Ovary (tissue), 10 donors: ENCODE measurements at places on chromosomes 12 and 14. TPM values are rescaled to one million over a fixed set of nuclear protein-coding genes. Genes with fewer than 3 reads are reported as not detected.

The RITA1 gene
- 6.8 TPM for polyA plus RNA-seq

The KRR1 gene
- polyA plus RNA-seq, result 29.0 TPM

DNA sequence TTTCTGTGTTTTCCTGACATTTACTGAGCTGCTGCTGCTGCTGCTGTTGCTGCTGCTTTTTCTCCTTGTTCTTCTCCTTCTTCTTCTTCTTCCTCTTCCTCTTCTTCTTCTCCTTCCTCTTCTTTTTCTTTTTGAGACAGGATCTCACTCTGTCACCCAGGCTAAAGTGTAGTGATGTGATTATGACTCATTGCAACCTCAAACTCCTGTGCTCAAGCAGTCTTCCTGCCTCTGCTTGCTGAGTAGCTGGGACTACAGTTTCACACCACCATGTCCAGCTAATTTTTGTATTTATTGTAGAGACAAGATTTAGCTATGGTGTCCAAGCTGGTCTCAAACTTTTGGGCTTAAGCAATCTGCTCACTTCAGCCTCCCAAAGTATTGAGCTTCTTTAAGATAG, 95.8 kb downstream of the TMTC3 start:
- H3K4me1 ChIP-seq, result no peaks in the 10 kb centered on the region
- no peak overlapping the region for H3K4me3 ChIP-seq
- no peak overlapping the region for H3K27ac ChIP-seq
- no peak for DNase-seq
- no peaks in the 10 kb centered on the region for H3K36me3 ChIP-seq

The INSM2 gene
- polyA plus RNA-seq, result not detected

DNA sequence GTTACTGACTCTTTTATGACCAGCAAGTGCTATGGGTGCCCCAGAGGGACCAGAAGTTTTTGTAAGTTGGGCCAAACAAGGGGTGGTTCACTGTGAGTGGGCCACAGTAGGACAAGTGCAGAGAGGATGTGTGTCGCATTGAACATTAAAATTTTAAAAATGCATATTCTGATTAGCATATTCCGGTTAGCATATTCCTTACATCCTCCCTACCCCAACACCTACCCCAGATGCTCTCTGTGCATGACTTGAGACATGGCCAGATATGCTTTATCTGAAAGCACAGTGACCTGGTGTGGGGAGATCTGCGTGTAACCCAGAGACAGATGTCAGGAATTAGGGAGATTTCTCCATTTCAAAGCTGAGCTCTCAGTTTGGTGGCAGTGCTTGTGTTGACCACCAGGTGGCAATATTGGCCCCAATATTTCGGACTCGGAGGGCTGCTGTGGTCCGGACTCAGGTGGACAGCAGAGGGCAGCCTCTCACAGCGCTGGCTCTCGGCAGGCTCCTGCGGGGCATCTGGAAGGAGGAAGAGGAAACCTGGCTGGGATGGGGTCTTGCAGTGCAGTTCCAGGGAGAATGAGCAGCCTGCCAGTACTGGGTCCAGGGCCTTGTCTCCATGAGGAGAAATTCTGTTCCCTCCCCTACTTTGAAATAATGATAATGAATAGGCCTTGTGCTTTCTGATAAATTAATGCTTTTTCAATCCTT, 1.6 kb upstream of the CEBPE start:
- no peaks in the 10 kb centered on the region for H3K27me3 ChIP-seq
- no peak overlapping the region for H3K4me3 ChIP-seq
- no peaks in the 10 kb centered on the region for H3K36me3 ChIP-seq
- H3K4me1 ChIP-seq, result peaks cover 6% of the 10 kb centered on the region

The HOXC11 gene
- polyA plus RNA-seq, result 0.12 TPM

DNA sequence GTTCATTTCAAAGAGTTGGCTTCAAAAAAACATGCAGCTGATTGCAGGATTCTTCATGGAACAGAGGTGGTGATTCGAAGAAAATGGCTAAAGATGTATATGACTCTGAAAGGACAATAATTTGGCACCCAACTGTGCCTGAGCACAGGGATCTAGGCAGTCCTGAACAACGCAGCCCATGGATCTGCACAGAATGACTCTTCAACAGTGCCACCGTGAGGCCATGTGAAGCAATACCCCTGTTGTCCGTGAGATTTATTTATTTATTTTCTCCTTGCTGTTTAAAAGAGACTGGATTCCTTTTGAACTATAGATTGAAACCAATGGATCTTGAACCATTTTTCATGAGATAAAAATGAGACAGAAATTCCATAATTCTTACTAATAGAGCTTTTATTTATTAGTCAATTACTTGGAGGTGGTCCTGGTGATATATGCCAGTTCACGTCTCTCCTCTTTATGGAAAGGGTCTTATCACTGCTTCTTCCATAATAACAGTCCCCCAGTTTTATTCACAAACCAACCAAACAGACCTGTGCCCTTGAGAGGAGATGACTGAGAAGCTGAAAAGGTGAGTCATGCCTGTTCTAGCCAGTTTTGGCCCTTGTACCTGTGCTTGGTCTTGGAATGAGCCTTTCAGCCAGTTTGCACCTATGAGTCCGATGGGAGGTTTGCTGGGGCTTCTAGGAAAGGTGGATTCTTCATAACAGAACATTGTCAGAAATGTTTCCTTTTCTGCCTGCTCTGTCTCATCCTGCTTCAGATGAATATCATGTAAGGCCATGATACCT, 1598.3 kb downstream of the AACS start:
- H3K4me3 ChIP-seq, result no peak overlapping the region
- DNase-seq, result no peak
- H3K27me3 ChIP-seq, result no peaks in the 10 kb centered on the region

- no peaks in the 10 kb centered on the region for H3K27me3 ChIP-seq
- no peaks in the 10 kb centered on the region for H3K36me3 ChIP-seq
- H3K4me1 ChIP-seq, result no peaks in the 10 kb centered on the region
- H3K4me3 ChIP-seq, result no peak overlapping the region
- H3K27ac ChIP-seq, result no peak overlapping the region
Observed at GRCh38 chr14:62126879-62127478, 364.8 kb downstream of the SNAPC1 start.

- no peaks in the 10 kb centered on the region for H3K36me3 ChIP-seq
- H3K27me3 ChIP-seq, result no peaks in the 10 kb centered on the region
- no peak overlapping the region for H3K4me3 ChIP-seq
- no peaks in the 10 kb centered on the region for H3K4me1 ChIP-seq
- H3K27ac ChIP-seq, result no peak overlapping the region
- DNase-seq, result no peak
Observed at GRCh38 chr14:85380881-85381280, 149.1 kb upstream of the FLRT2 start.

DNA sequence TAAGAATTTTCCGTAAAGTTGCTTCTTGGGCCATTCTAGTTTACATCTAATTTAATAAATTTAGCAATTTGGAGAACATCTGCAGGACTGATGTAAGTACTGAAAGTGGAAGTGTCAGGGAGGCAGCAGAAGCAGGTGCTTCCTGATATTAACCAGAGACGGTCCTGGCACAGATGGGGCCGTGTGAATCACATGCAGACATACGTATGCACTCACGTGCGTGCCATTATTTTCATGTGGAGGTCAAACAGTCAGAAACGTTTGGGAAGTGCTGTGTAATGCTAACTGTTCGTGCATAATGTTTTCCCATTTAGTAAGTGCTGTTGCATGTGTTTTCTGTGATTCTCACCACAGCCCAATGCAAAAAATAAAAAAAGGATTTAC, 87.8 kb upstream of the DYNC1H1 start:
- H3K36me3 ChIP-seq, result no peaks in the 10 kb centered on the region
- no peak overlapping the region for H3K27ac ChIP-seq
- H3K4me1 ChIP-seq, result peaks cover 6% of the 10 kb centered on the region
- H3K27me3 ChIP-seq, result no peaks in the 10 kb centered on the region
- no peak overlapping the region for H3K4me3 ChIP-seq

GRCh38 chr12:96907671-96908422, 790 bp downstream of the NEDD1 start:
- DNase-seq, result peak; percentile 19
- no peaks in the 10 kb centered on the region for H3K27me3 ChIP-seq
- H3K27ac ChIP-seq, result peak overlapping the region; percentile 78
- no peaks in the 10 kb centered on the region for H3K36me3 ChIP-seq
- H3K4me3 ChIP-seq, result peak overlapping the region; percentile 85

- H3K27me3 ChIP-seq, result no peaks in the 10 kb centered on the region
- H3K4me3 ChIP-seq, result no peak overlapping the region
- H3K27ac ChIP-seq, result no peak overlapping the region
- H3K4me1 ChIP-seq, result no peaks in the 10 kb centered on the region
- H3K36me3 ChIP-seq, result no peaks in the 10 kb centered on the region
Observed at GRCh38 chr12:29634057-29634456, 136.6 kb upstream of the OVCH1 start.
